ENCODE measurements at places on chromosomes 1 and 21.

GRCh38 chr1:95407886-95408291 lies 173.9 kb downstream of the RWDD3 start:
- DNase-seq = no peak

- DNase-seq = no peak
These were observed 471.1 kb upstream of the B3GALT2 start for GRCh38 chr1:193657552-193657951.

DNA sequence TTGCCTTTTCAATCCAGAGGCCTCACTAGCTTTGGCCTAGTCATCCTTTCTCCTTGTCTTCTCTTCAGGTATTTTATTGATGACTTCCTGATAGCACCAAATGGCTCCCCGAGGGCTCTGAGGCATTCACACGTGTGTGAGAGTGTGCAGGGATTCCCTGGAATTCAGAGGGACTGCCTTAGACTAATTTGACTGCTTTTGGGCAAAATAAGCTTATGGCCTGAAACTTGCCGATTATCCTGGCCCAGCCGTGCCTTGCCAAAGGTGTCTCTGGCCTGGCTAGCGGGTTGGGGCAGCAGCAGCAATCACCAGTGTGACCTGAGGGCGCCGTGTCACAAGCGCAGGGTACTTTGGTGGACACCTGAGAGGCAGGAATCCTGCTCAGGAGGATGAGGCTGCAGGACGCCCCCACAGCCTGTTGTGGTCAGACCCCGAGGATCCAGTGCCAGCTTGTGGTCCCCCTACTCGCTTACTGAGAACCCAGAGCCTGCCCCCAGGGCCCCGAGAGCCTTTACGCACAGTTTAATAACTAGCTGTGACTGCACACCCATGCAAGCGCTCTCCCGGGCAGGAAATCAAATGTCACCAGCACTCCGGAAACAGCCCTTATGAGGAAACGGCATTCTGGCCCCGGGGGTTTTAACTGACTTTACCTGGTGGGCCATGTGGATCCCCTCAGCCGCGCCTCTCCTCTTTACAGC lies 62.8 kb upstream of the PDE9A start:
- DNase-seq = no peak

DNA sequence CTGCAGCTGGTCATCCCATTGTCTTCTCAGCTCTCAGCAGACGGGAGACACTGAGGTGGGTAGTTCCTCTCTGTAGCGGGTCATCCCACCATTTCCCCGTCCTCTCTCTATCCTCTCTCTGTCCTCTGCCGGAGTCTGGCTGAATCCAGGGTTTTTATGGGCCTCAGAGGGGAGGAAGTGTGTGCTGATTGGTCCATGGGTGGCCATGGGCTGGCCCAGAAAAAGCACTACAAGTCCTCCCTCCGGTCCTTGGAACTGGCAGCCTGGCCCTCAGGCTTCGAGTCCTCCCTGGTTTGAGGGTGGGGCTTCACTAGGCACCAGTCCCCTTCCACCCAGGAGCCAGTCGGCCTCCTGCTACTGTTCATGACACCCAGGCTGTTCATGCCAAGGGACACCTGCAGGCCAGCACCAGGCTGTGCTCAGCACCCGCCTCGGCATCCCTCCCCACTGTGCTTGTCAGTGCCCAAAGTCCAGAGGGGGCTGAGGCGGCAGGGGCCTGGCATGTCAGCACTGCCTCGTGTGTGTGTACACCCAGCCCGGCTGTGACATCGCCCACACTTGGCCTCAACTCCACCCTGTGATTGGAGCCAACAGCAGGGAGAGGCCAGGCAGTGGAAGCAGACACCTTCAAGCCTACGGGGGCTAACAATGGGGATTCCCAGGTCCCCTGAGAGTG lies 23.0 kb upstream of the LRRC8C start:
- DNase-seq = peak; percentile 13

- DNase-seq = no peak
These were observed 7.8 kb downstream of the PIK3CD start for GRCh38 chr1:9659328-9659727.

DNA sequence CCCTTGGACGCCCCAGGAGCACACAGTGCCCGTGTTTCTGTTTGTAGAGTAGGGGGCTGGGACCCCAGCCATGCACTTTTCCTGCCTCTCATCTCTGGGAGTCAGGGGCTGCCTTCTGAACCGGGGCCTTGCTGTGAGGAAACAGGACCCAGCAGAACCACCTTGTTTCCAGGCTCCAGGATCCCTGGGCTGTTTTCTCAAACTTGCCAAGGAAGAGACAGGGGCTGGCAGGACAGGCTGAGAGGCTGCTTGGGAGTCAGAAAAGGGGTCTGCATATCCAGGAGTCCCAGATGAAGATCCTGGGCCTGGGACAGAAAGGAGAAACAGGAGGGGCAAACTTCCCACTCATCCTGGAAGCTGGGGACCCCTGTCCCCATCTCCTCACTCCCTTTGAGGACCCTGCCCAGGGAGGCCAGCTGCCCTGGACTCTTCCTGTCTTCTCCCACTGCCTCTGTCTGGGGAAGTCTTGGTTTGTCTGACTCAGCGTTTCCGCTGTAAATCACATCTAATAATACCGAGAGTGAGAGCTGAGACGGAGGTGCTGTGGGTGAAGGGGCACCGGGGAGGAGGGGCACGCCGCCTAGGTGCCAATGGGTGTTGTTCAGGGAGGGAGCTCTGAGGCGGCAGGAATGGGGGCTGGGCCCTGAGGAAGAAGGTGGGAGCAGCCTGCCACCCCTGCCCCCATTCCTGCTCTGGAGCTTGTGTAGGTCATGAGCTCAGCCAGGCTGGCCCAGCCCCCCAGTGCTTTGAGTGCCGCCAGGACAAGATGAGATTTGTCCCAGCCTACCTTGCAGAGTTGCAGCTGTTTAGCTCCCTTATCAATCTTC lies 16.7 kb downstream of the POU3F1 start:
- no peak for DNase-seq

DNA sequence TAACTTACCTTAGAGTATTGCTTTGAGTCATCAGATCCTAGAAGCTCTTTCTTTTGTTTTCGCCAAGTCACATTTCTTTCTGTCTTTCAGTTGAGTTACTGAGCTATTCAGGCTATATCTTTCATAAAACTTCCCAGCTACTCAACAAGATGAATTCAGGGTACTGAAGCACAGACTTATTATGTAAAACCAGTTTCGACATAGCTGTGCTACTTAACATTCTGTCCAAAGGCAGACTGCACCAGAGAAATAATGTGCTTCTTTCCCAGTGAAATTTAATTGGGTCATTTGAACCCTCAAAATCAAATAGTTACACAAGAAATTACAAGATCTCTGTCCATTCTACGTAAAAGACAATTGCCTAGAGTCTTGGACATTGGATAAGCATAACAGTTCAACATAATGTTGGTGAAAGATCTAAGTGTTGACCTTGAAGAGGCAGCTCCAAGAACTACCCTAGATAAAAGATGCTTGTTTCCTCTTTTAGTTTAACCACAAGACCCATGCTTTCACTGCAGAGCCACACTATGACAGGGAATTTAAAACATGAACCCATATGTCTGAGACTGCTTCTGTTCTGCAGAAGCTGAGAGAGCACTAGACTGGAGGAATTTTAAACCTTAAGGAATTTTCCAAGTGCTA lies 163.2 kb downstream of the LRRC40 start:
- DNase-seq = no peak

DNA sequence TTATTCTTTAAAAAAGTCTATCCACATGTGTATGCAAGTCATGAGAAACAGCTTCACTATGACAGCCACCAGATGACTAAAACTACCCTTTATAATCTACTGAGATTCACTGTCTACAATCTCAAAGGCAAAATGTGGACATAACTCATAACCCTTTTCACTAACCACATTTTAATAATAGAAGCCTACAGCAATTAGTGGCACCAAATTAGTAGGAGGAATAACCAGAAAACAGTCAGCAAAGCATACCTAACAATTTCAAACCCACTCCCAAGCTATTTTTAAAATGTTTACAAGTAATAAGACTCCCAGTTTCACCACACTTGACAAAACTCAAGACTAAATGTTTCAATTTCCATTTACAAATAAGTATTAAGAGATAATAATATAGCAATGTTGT lies 442.9 kb downstream of the PTPRC start:
- no peak for DNase-seq

DNA sequence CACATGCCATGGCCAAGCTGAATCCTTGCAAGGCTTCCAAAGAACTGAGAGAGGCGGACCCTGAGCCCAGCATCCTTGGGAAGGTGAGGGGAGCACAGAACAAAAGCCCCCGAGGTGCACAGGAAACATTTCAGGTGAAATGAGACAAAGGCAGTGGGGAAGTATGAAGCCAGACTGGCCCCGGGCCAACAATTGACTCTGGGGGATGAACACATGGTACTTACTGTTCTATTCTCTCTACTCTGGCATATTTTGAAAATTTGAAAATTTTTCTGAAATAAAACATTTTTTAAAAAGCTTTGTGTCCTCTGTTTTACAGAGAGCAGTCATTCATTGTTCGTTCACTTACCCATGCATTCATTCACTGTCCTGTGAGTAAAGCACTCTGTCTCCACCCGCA lies 77.7 kb downstream of the GRIK3 start:
- DNase-seq = no peak

DNA sequence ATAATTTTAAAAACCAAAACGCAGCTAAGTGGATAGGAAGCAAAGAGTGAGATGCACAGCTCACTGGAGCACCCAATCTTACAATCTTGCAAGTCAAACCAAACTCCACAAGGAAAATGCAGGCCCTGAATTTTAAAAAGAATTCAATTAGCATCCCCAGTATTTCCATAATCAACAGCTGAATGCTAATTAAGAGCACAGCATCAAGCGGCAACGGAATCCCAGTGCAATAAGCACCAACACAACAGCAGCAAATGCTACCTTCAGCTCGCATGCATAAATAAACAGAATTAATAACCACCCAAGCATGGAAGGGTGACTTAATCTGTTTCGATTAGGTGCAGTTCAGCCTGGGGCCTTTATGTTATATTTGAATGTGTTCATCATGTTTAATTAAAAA lies 142.9 kb downstream of the SLC45A1 start:
- DNase-seq = no peak

DNA sequence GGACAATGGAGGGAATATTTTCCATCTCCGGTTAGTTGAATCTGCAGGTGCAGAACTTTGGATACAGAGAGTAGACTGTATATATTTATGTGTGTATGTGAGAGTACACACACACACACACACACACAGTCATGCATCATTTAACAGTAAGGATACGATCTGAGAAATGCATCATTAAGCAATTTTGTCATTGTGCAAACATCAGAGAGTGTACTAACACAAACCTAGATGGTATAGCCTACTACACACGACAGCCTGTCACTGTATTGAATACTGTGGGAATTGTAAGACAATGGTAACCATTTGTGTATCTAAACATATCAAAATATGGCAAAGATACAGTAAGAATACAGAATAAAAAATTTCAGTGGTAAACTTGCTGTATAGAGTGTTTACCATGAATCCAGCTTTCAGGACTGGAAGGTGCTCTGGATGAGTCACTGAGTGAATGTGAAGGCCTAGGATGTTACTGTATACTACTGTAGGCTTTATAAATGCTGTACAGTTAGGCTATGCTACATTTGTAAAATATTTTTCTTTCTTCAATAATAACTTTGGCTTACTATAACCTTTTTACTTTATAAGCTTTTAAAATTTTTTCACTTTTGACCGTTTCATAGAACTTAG lies 138.5 kb downstream of the ZZZ3 start:
- no peak for DNase-seq

GRCh38 chr1:203317429-203318228 lies 12.3 kb downstream of the BTG2 start:
- DNase-seq = no peak

GRCh38 chr1:25550683-25551310 lies 7.4 kb downstream of the LDLRAP1 start:
- no peak for DNase-seq

- no peak for DNase-seq
These were observed 27.7 kb downstream of the SPATA45 start for GRCh38 chr1:212819726-212820125.

DNA sequence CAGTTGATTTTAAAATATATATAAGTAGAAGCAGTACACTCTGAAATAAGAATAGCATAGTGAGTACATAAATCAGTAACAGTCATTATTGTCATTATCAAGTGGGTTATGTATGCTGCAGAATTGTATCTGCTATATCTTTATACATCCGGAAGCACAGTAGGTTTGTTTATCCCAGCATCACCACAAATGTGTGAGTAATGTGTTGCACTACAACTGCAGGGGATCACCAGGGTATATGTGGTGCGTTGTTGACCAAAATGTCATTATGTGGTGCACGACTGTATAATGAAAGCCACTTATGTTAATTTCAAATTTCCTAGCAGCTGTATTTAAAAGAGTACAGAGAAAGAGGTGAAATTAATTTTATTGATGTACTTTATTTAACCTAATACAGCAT lies 87.7 kb upstream of the GADD45A start:
- no peak for DNase-seq

DNA sequence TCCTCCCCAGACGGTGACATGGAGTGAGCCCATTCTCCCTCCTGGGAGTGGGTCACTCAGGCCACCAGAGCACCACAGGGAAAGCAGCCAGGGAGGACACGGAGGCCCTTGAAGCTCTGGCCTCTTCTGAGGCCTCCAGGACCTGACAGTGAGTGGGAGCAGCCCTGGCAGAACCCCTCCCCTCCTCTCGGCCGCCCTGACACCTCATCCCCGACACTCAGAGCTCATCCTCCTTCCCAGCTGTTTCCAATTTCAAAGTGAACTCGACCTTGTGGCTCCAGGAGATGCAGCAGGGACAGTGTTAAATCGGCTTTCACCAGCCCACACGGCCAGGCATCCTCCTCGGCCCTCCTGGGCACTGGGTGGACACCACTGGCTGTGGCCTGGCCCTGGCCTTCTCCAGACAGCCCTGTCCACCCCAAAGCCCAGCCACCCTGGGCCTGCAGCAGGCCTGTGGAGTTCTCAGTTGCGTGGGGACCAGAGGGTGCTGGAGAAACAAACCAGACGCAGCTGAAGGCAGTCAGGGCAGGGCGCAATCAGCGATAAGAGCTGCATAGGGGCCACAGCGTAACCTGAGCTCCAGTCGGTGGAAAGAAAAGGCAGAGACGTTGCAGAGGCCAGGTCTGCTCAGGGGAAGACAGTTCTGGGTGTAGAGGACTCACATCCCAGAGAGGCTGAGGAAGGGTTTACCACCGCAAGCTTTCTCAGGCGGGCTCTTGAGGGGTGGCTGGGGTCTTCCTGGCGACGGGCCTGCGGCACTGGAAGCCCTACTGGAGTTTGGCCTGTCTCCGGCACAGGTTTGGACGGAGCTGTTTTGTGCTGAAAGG lies 27.1 kb downstream of the FTCD start:
- DNase-seq = no peak

Measured in activated gamma-delta T cell treated with anti-CD3 and anti-CD28 coated beads, Interleukin-2, amount 50 U/mL, for 16 hours (primary cell).